ENCODE measurements at places on chromosomes 1 and 21.

GRCh38 chr1:110136911-110137310, 13.4 kb upstream of the SLC6A17 start:
- DNase-seq = no peak

DNA sequence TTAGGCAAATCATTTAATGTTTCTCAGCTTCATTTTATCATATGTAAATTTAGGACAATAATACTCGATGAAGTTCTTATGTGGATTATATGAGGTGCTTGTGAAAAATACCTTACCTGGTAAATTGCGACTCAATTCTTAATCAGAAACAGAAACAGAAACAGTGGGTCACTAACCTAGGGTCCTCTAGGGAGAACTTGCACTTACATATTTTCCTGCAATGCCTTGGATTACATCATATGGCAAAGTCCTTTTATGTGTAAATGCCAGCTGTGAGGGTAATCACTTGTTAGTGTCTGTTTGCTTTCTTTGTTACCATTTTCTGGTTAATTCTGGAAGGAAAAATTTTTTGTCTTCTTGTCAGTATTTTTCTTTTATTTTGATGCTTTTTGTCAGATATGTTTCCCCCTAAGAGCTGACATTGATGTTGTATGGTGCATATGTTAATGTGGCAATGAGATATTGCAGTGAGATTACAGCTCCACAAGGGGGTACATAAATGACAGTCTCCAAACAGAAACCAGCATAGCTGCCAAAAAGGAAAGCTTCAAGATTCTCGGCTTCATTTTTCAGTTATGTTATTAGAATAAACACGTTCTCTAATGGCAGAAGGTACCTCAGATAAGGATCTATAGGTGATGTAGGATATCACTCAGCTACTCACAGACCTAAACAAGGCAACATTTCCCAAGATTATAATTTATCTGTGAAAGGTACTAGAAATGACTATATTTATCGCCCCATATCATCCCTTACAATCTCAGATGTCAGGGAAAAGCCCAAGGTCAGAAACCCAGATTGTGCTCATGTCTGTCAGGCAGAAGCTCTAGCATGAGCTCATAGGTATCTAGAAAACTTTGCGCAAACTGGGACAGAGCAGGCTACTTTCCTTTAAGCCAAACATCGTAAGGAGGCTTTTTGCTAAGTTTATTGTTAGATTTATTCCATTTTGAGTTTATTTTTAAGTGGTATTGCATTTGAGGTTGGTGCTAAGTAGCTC, 119.9 kb downstream of the FASLG start:
- DNase-seq = no peak

DNA sequence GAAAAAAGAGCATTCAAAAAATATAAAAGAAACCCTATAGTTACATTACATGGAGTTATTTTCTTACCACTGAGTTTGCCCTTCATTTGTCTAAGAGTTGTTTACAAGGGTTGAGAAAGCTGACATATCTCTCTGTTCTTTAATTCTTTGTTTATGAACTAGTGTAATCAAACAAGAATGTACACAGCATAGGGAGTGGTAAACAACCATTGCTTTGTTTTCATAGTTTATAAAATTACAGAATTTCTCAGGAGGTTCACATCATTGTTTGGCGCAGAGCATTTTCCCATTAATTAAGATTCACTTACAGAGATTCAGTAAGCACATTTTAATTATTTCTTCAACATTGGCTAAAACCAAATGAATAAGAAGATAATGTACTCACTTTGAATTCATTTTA, 87.6 kb downstream of the IFI44 start:
- DNase-seq = no peak

- DNase-seq = no peak
Measured at GRCh38 chr1:84373436-84374141, 24.7 kb upstream of the DNASE2B start.

GRCh38 chr1:216388558-216388957, 34.7 kb downstream of the USH2A start:
- no peak for DNase-seq

GRCh38 chr1:27655151-27655937, 16.6 kb downstream of the IFI6 start:
- peak; percentile 85 for DNase-seq

GRCh38 chr1:155466617-155466972, 96.0 kb downstream of the ASH1L start:
- no peak for DNase-seq

- DNase-seq = peak; percentile 50
Measured at GRCh38 chr1:61141288-61142042, 59.1 kb downstream of the NFIA start.

DNA sequence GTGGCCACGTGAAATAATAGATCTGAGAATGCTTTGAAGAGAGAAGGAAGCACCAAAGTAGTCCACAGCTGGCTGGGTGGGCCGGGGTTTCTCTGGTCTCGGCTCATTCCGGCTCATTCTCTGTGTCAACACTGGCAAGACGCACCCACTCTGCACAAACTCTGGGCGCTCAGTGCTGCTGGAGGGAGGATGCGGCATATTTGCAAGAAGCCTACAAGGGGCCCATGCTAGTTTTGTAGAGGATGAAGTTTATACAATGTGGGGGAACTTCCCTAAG, 28.8 kb upstream of the TMPRSS2 start:
- no peak for DNase-seq

- DNase-seq = no peak
Measured at GRCh38 chr21:41428847-41429246, 2.8 kb downstream of the MX1 start.

DNA sequence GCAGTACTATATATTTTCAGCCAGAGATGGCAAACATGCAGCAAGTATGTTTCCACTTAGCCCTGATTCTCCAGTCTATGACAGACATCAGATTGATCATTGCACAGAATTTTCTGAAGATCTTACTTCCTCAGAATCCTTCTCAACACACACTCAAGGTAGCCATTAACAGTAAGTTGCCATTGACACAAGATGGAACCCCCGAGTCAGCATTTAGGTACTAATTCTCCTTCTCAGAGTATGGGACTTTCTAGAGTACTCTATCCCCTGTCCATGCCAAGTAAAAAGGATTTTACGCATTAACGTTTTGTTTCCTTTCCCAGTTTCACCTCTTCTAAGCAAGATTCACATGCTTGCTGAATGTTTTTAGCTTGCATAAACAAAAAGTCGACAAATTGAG, 63.5 kb downstream of the SGIP1 start:
- DNase-seq = no peak

GRCh38 chr1:54581621-54582035, 33.6 kb downstream of the ACOT11 start:
- no peak for DNase-seq

DNA sequence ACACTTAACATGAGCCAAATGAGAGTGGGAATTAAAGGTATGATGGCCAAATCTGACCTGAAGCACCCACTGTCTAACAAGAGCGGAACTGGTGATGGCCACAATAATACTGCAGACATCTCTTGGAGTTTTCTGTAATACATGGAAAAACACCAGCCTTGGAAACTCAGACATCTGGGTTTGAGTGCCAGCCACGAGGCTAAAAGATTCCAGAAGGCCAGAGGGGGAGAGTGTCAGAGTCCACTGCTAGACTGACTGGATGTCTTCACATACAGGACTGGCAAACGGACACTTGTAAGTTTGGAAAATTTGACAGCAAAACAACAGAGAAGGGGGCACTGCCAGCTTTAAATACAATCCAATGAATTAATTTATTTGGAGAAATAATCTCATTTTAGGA, 175.1 kb downstream of the ADSS2 start:
- DNase-seq = no peak

GRCh38 chr1:58596631-58597052, 19.6 kb upstream of the TACSTD2 start:
- DNase-seq = no peak

DNA sequence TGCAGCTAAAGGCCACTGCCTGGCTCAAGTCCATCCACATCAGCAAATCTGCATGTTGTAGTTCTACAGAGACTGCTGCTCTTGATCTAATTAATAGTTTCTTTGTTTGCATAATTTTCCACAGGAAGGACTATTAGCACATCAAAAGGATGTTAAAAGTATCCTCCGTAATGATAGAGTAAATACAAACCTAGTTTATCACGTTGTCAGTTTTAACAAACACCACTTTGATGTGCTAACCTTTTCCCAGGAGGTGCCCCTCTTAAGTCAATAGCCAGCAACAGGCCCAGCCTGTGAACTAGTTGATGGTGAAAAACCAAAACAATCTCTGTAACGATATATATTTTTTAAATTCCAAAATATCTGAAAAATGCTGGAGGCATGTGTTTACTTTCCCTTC, 64.2 kb upstream of the SLC22A15 start:
- DNase-seq = no peak

DNA sequence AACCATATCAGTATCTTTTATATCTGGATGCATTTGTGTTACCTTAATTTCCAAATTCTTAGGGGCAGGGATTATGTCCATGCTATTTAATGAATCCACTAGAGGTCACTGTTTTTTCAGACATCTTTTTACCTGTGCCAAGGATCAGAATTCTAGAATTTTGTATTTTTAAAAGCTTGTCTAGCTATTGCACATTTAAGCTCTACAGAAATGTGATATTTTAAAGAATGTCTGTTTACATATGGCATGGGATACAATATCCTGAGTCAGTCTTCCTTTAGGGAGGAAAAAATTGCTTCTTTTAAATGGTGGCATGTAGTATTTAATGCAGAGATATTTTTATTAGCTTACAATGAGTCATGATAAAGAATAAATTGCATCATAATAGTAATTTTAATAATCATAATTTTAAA, 11.3 kb downstream of the RPAP2 start:
- DNase-seq = peak; percentile 22

GRCh38 chr1:116165572-116165971, 54.4 kb downstream of the MAB21L3 start:
- no peak for DNase-seq

DNA sequence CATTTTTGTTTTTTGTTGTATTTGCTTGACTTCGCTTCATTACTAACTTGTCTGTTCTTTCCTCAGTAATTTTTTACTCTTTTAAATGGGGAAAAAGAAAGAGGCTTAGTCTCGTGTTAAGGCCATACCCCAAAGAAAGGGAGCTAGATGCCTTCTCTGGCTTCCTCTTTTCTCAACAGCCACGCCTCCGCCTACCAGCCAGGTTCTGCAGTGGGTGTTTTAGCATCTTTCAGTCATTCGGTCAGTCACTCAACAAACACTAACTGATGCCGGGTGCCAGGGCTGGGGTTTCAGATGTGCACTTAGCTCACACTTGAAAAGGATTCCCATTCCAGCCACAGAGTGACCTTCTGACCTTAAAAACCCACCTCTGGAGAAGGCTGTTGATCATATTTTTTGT, 46.3 kb upstream of the VAV3 start:
- DNase-seq = no peak

- DNase-seq = no peak
Measured at GRCh38 chr21:36053715-36054062, 6.6 kb downstream of the SETD4 start.

DNA sequence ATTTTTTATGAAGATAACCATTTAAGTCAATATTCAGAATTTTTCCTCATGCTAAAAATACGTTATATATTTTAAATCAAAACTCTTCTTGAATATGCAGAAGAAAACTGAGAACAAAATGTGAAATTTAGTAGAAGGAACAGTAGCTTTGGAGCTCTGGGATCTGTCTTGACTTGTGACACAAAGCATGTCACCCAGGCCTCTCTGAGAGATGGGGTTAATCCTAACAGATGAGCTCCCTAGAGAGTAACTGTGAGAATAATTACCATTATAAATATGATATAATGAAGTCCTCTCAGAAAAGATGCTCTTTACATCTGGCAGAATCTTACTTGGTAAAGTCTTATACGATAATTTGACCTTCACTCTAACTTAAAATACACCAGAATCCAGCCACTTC, 272.0 kb downstream of the PTPRC start:
- no peak for DNase-seq

- peak; percentile 79 for DNase-seq
Measured at GRCh38 chr1:98323388-98323787, 338.1 kb upstream of the SNX7 start.

DNA sequence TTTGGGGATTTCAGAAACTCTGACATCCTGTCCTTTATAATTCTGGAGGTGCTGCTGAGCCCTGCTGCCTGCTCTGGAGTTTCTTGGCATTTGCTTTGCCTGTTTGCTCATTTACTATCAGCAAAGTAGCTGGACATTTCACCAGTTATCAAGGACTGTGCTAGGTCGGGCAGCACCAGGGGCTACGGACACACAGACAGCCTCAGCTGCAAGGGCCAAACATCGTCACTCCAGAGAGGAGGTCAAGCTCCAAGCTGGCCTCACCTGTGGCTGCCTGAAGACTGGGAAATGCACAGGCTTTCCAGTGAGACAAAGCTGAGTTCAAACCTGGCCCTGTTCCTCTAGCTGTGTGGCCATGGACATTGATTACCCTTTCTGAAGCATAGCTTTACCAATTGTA, 143.7 kb downstream of the LRIG2 start:
- no peak for DNase-seq

DNA sequence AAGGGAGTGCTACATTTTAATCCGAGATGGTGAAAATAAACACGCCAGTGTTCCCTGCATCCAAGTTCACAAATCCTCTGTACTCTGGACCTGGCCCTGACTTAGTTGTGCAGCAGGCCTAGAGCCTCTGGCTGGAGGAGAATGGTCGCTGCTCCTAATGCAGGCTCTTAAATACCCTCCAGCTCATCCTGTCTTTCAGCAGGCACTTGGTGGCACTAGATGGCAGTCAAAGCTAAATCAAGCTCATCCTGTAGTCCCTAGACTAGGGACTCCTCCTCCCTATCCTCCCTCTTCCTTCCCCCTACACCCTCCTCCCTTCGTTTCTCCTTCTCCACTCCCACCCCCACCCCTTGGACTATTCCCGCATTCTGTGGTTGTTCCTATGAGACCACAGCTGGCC, 41.6 kb upstream of the MTR start:
- no peak for DNase-seq

- DNase-seq = no peak
Measured at GRCh38 chr1:57470036-57470435, 46.2 kb upstream of the DAB1 start.

DNA sequence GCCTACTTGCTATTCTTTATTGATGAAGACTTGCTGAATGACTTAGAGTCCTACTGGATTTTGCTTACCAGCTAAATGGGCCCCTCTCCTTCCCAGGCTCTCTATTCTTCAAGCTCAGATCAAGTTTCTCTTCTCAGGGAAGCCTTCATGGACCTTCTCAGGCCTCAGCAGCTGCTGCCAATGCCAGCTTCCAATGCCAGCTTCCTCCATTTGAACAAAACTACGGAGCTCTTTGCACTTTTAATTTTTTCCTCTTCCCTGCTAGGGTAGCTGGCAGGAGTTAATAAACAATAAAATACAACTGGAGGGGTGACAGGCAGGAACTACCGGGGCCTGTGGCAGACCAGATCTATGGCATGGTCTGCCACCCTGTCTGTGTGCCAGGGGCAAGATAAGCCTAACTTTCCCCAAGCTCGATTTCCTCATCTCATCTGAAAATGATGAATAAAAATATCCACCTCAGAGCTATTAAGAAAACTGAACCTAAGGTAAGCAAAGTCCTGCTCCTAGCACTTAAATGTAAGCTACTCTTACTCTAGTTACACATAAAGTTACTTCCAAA, 995 bp upstream of the IPO13 start:
- DNase-seq = no peak

DNA sequence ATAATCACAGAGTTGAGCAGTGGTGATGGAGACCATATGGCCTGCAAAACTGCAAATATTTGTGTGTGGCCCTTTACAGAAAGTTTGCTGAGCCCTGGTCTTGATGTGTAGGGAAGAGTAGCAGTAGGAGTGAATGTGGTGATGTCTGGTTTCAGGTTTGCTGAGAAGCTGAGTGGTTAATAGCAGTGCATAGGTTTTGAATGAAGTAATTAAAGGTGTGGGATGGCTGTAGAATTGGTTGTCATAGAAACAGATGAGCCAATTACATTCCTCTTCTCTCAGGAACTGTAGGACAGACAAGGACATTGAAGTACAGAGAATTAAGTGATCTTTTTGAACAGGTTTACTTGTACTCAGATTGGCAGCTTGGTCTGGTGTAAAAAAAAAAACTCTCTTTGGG, 37.4 kb downstream of the PRDM2 start:
- no peak for DNase-seq

Data from inflammatory macrophage (primary cell).